Dorsolateral prefrontal cortex (tissue), 122 donors: ENCODE measurements at places on chromosomes 2 and 18. TPM values are rescaled to one million over a fixed set of nuclear protein-coding genes. Genes with fewer than 3 reads are reported as not detected.

SP9 gene
- 3.4 TPM for total RNA-seq

GRCh38 chr2:236939721-236940231 lies 145.9 kb upstream of the COPS8 start:
- DNase-seq, result no peak

GYPC gene
- total RNA-seq, result 4.6 TPM

- peak; percentile 59 for DNase-seq
These were observed 87.0 kb downstream of the EPB41L3 start for GRCh38 chr18:5456577-5457461.

TDRD15 gene
- total RNA-seq, result not detected

GRCh38 chr2:164752956-164753355 lies 88.7 kb downstream of the COBLL1 start:
- DNase-seq, result no peak

DNA sequence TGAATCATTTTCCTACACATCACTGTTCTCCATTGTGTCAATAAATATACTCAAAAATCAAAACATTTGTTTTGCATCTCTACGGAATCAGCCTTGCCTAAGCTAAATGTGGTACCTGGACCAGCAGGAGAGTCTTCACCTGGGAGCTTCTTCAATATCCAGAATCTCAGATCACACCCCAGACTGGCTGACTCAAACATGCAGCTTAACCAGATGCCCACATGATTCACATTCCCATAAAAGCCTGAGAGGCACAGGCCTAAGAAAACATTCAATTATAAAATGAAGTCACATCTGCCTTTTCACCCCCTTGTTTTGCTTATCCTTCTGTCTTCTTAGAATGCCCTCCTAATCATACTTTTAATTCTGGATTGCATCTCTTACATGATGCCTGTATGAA lies 1045.5 kb upstream of the NXPH2 start:
- no peak for DNase-seq

- peak; percentile 13 for DNase-seq
These were observed 11.2 kb downstream of the VIL1 start for GRCh38 chr2:218429911-218430692.

DNA sequence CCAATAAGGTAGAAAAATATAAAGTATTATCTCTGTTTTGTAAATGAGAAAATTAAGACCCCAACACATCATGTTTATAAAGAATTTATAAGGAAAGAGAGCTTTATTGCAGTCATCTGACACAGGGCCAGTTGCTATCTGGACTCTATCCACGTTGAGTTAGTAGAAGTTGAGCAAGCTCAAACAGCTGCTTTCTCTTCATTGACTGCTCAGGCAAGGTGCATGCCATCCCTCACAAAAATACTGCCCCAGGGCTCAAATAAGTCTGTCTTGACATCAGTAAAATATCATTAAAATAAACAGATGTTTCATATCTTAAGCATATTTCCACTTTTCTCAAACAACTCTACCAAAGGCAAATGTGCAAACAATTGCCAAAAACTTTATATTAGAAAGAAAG lies 14.8 kb downstream of the COL5A2 start:
- no peak for DNase-seq

DNA sequence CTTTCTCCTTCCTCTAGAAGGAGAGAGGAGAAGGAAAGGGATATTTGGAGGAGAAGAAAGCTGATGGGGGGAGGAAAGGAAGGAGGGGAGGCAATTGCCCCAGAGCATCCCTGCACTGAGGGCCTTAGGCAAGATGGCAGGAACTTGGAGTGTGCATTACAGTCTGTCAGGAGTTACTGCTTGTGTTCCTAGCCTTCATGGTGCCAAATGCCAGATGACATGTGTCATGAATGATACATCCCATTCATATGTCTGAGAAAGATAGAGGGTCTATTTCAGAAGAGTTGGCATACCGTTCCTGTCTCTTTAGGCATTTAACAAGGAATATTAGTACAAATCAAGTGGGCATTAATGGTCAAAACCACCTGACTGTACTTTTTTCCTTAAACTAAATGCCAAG lies 232.1 kb upstream of the NT5C1B start:
- DNase-seq, result no peak

SERPINB13 gene
- total RNA-seq, result not detected

DNA sequence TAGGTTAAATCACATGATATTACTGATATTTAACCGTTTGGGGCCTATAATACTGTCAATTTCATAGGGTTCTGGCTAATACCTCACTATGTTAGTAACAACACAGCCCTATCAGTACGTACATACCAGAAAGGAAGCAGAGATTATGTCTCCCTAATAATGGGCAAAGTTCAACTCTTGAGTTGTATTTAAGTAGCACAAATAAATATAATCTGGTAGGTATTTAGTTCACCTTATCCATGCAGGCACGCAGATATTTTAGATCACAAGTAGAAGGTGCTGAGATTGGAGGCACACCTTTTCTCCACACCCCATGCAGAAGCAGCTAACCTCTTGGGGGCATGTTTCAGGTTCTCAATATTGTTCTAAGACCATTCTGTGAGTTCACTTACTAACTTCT lies 118.9 kb downstream of the IRS1 start:
- DNase-seq, result no peak

- no peak for DNase-seq
These were observed 31.3 kb downstream of the CNGA3 start for GRCh38 chr2:98377544-98377943.

GRCh38 chr2:157194097-157194688 lies 63.3 kb upstream of the GALNT5 start:
- no peak for DNase-seq

GALNT14 gene
- 10.0 TPM for total RNA-seq

GRCh38 chr2:212314680-212315079 lies 223.9 kb downstream of the ERBB4 start:
- no peak for DNase-seq

DNA sequence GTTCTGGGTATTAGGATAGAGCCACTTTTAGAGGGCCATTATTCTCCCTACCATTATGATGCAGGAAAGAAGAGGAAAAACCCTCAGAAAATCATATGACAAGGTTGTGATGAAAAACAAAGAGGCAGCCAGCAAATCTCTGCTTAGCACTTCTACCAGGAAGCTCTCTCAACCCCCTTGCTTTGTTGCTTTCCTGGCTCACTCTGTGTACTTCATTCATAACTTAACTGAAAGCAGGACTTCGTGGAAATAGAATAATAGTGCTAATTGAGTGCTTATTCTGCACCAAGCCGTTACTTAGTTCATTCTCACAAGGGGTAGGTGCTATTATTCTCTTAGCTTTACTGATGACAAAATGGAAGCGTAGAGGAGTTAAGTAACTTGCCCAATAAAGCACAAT lies 354.1 kb downstream of the HRH4 start:
- no peak for DNase-seq

- no peak for DNase-seq
These were observed 16.7 kb upstream of the LYPD6B start for GRCh38 chr2:149021761-149022160.

DNA sequence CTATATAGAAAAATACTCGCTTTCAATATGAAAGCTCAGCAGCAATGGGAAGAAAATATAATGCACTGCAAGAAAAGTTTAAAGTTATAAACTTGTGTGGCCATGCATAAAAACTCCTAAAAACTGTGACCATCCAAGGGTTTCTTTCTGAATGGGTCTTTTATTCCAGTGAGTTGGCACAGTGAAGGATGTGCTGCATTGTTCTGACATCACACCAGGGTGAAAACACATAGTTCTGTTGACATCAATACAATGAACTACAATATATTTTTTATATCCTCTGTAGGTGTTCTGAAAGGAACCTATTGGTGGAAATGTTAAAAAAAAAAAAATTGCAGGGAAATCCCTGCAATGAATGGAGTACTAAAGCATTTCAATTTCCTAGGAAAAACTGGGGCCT lies 80.2 kb downstream of the CDH20 start:
- no peak for DNase-seq

- no peak for DNase-seq
These were observed 23.0 kb downstream of the SCN1A start for GRCh38 chr2:166104773-166105172.

DNA sequence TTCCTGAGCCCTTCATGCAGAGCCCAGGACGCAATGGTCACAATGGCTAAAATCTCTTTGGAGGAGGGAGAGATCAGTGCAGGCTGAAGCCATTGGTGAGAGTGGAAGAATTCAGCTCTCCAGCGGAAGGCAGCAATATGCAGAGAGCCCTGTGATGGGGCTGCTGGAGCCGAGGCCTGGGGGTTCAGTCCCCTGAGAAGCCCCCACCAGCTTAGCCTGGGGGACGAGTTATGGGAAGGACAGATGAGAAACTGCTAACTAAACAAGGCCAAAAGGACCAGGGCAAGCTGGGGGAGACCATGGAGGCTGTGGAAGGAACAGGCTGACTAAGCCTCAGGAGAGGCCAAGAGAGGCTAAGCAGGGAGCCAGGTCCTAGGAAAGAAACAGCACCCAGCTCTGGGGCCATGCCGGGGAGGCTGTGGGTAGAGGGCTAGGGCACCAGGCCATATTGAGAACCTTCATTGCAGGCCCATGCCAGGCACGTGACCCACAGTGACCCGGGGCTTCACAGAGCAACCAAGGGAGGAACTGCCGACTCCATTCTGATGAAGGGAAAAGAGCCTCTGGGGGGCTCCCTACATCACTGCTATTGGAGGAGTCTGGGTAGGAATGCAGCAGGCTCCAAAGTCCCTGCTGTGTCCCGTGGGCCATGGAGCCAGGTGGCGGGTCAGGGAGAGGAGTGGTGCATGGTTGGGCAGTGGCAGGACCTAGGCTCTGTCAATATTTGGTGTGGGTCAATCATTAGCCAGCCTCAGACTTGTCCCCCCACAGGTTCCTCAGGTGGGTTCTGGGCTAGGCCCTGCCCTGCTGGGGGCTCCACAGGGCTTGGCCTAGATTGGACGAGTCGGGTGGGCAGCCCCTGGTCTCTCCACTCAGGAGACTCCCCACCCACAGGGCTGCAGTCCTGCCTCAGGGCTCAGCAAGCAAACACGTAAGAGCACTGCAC lies 19.8 kb downstream of the PROC start:
- no peak for DNase-seq

TTLL4 gene
- total RNA-seq, result 37.8 TPM

- DNase-seq, result no peak
These were observed 53.9 kb downstream of the REEP1 start for GRCh38 chr2:86283411-86284030.

- no peak for DNase-seq
These were observed 41.3 kb downstream of the VSNL1 start for GRCh38 chr2:17581831-17582230.

DNA sequence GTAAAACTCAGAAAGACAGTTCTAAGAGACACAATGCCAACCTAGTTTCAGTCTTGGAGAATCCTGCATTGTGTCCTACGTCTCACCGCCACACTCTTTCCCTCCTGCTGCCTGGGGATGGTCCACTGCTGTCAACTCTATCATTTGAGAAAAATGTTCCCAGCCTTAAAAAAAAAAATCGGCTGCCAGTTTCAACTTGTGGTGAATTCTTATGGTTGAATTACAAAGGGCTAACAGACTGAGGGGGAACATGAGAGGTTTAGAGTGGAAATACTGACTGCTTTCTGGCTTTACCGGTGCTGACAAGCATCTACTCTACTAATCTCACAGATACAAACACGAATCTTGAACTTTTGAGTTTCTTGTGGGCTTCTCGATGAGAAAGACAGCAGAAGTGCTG lies 74.0 kb downstream of the NAB1 start:
- no peak for DNase-seq

DNA sequence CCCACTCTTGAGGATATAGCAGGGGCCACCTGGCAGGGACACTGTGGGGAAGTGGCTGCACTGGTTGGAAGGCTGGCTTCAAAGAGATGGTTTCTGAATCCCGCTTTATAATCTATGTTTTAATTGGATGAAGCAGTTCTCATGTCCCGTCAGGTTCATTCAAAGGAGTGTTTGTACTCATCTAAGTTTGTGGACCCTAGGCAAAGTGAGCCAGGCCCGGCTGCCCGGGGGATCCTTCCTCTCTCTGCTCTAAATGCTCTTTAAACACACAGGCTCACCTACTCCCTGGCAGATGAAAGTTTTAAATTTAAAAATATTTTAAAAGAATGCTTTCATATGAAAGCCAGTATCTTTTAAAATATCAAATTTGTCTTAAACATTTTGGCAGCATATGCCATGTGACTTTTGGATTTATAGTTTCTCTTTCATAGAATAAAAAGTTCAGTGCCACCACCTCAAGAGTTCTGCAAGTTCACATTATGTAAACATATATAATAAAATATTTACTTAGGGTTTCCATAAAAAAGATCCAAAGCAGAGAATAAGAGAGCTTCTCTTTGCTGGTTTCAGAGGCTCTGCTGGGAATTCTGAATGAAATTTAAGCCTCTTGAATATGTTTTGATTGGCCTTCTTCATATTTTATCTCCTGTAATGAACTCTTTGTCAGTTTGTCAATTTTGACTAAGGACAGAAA lies 143.5 kb upstream of the ALPP start:
- DNase-seq, result no peak

GRCh38 chr2:82665691-82666090 lies 1793.4 kb downstream of the SUCLG1 start:
- no peak for DNase-seq

DNA sequence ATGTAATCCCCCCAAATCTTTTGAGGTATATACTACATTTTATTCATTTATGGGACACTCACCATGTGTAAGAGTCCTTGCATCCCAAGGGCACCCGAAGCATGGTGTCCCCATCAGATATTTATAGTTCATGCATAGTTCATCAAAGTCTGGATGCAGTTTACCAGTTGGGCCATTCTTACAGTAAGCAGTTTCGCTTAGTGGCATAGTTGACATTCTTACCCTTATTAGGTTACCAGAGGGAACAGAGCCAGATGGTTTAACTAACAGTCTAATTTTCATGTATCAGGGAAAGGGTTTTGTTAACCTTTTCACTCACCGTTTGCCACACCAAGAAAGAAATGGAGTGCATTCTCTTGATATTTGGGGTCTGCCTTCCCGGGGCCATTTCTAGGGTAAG lies 7.1 kb downstream of the ZNF407 start:
- DNase-seq, result no peak

GRCh38 chr2:237156031-237156856 lies 70.6 kb downstream of the COPS8 start:
- DNase-seq, result peak; percentile 45

FAM161A gene
- total RNA-seq, result 13.2 TPM

- no peak for DNase-seq
These were observed 309.6 kb upstream of the SKOR2 start for GRCh38 chr18:47560723-47561715.

GRCh38 chr2:62266433-62267038 lies 70.6 kb downstream of the B3GNT2 start:
- DNase-seq, result no peak

DNA sequence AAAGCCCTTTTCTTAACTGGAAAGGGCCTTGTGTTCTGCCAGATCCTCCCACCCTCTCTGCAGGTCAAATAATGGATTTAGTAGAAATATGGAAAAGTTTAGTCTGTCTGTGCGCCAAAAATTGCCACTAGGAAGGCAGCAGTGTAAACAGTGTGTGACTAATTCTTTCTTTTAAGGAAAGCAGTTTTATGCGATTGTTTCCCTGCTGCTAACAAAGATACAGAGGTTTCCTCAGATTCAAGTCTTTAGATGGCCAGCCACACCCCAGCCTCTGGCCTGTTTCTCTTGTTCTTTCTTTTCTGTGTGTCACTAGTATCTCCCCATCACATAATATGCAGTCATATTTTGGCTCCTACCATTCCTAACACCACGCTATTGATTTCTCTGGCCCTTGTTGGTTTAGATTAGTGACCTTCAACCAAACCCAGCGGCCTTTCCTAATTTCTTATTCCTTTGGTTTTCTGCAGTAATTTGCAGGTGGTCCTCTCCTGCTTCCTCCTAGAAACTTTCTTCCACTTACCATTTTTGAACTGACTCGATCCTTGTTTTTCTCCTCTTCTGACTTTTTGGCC lies 157.4 kb downstream of the LTBP1 start:
- DNase-seq, result no peak
